Activated naive CD4-positive, alpha-beta T cell treated with anti-CD3 and anti-CD28 coated beads, Interleukin-2, amount 50 U/mL, for 72 hours (primary cell): ENCODE measurements at places on chromosomes 6 and 20.

DNA sequence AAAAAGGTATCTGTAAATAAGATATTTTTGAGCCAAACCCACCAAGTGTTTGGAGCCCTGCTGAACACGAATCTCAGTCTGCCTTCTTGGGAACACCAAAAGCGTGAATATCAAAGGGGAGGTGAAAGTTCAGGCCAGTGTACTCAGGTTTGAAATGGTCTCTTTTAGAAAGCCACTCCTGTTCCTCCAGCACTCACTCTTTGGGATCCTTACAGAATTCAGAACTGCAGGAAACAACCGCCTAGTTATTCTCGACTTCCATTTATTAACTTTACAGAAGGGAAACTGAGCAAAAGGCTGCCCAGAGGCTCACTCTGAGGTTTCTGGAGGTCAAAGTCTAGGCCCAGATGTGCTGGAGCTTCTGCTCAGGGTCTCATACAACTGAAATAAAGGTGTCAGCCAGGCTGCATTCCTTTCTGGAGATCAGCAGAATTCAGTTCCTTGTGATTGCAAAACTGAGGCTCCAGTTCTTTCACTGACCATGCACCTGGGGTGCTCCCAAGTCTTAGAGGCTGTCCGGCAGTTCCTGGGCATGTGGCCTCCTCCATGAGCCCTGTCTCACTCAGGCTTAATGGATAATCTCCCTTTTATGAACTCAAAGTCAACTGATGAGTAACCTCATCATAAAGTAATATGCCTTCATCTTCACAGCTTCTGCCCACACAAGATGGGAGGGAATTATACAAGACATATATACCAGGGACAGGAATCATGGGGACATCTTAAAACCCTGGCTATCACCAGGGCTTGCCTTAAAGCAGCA lies 65.5 kb upstream of the TNFAIP3 start:
- no peak for DNase-seq

GRCh38 chr6:166686317-166686716 lies 59.3 kb upstream of the RPS6KA2 start:
- no peak for DNase-seq

DNA sequence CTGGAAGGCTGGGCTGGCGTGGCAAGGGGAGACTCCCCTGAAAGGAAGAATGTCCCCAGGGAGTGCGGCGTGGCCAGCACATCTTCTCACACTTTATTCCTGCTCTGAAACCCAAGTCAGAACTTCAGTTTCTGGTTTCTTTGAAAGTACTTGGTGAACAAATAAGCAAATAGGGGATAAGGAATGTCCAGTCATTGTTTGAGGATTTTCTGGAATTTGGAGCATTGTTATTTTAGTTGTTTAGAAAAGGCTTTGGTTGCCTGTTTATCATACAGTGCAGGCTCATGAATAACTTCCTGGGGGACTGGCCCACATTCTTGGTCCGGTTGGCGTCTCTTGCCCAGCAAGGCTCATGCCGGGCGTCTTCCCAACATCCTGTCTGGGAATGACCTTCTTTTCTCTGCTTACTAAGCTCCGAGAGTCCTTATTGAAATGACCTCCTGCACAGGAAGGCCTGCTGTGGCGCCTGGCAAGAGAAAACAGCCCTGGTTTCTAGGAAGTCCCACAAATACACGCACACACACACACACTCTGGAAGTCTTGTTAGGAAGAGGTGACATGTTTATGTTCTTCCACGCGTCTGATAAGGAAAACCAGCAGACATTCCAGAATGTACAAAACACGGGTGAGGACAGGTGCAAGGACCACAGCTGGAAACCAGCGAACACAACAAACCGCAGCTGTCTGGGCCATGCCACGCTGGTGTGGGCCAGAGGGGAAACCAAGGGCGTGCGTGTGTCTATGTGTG lies 71.9 kb downstream of the TMEM170B start:
- no peak for DNase-seq

GRCh38 chr6:40135491-40136072 lies 201.3 kb upstream of the MOCS1 start:
- DNase-seq, result no peak

GRCh38 chr6:116404696-116405095 lies 33.9 kb downstream of the DSE start:
- DNase-seq, result no peak

DNA sequence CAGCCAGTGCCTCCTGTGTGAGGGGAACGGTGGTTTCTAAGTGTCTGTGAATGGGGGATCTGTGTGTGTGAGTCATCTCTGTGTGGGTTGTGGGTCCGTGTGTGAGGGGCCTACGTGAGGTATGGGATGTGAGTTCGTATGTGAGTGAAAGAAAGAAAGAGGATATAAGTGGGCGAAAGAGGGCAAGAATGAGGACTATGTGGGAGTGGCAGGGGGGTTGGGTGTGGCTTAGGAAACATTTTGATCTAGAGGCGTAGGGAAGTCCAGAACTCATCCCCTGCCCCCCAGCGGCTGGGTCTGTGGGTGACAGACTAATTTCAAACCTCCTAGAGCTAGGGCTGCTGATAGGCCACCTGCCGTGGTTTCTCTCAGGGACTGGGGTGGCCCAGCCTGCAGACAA lies 35.5 kb downstream of the DHX35 start:
- no peak for DNase-seq

- DNase-seq, result no peak
Observed at GRCh38 chr6:164379795-164380194, 929.6 kb downstream of the C6orf118 start.

GRCh38 chr6:47111685-47112084 lies 69.6 kb upstream of the ADGRF1 start:
- DNase-seq, result no peak

DNA sequence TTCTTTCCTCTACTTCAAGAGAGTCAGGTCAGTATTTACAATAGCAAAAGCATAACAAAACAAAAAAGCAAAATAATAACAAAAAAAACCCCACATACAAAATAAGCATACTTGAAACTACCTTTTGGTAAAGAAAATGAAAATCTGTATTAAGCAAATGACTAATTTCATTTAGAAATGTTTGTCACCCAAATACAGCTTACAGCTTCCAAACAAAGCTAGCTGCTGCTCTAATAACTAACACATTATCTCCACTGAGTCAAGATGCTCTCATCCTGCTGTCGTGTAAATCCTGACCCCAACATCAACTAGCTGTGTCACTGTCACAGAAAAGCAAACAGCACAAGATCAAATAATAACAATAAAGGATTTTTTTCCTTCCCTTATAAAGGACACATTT lies 21.7 kb downstream of the MAP7 start:
- no peak for DNase-seq

DNA sequence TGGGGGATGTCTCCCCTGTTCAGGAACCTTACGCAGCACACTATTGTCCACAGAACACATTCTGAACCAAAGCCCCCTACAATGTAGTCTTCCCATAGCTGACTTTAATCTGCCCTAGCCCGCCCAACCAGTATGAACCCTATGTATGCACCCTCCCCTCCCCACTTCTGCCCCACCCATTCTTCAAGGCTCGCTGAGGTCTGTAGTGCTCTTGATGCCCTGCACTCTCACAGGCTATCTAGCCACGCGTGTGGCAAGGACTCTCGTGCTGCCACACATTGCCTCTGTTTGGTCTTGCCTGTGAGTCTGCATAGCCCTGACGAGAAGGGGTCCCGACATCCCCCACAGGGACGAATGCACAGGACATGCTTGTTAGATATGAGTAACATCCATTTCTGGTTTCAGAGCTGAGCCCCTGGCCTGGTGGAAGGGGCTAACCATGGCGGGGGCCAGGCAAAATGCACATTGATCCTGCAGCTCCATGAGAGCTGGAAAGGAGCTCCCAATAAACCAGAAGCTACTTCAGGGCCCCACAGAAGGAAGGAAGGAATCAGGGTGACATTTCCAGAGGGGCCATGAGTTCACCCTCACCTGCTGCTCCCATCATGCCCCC lies 22.6 kb downstream of the MOCS1 start:
- DNase-seq, result no peak

GRCh38 chr6:43277643-43278523 lies 20.2 kb upstream of the SLC22A7 start:
- no peak for DNase-seq

- peak; percentile 7 for DNase-seq
Observed at GRCh38 chr6:80605165-80605989, 498.9 kb downstream of the BCKDHB start.
